ENCODE measurements at places on chromosomes 16 and 17.

- DNase-seq: no peak
These were observed 129.3 kb upstream of the TMEM97 start for GRCh38 chr17:28189667-28190066.

DNA sequence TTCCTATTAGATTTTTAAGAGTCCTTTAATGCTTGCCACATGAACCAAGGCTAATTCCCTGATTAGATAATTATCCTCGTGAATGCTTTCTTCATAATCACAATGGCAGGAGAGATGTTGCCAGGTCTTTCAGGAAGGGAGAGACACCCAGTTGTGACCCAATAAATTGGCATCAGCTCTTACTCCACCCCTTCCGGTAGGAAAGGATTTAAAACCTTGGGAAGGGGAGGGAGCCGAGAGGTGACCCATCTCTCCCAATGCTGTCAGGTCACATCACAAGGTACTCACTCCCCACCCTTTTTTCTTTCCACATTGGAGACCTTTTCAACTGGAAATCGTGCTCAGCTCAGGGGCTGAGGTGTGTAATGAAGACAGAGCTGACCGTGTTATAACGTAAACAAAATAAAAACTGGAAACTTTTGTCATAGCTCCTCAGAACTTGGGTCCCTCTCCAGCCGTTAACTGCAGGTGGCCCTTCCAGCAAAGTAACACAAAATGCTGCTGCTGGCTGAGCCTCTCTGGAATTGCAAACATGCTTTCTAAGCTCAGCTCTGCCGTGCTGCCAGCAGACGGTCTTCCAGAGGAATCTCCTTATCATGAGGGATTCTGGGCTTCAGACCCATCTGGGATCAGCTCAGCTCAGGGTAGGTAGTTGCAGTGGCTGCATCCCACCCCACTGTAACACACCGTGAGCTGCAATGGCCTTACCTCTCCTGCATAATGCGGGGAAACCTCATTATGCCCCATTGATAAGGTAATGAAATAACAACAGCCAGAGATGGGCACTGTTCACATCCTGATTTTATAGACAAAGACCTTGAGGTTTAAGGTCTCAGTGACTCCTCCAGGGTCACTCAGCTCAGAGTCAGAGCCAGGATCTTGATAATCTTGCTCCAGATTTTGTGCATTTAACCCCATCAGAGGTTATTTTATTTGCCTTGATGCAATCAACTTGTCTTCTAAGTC is 15.6 kb downstream of the TMEM100 start:
- no peak for DNase-seq

DNA sequence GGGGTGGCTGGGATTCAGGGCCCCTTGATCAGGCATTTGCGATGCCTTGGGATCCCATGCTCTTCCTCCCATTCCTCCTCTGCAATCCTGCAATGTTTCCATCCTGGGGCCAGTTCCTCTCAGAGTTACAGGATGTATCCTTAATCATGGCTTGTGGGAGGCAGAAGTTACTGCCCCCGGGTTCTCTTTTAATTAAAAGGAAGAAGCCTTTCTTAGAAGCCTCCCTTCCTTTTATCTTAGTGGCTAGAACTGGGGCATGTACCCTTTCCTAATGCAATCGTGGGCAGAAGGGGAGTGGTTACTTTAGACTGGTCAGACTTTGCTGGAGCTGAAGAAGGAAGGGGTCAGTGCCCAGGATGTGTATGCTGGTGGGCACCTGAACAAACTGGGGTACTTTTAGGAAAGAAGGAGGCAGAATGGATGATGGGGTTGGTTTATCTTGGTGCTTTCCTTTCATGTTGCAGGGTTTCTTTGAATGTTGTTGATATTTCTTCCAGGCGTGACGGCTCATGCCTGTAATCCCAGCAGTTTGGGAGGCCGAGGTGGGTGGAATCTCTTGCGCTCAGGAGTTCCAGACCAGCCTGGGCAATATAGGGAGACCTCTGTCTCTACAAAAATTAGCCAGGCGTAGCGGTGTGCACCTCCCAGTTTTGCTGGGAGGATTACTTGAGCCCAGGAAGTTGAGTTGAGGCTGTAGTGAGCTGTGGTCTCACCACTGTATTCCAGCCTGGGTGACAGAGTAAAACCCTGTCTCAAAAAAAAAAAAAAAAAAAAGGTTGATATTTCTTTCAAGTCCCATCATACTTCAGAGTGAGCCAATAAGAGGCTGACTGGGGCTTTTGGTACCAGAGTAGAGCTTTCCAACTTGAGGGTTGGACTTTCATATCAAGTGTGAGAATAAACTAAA is 13.2 kb upstream of the SPN start:
- DNase-seq: no peak

- DNase-seq: no peak
These were observed 27.4 kb downstream of the STH start for GRCh38 chr17:46026166-46027047.

DNA sequence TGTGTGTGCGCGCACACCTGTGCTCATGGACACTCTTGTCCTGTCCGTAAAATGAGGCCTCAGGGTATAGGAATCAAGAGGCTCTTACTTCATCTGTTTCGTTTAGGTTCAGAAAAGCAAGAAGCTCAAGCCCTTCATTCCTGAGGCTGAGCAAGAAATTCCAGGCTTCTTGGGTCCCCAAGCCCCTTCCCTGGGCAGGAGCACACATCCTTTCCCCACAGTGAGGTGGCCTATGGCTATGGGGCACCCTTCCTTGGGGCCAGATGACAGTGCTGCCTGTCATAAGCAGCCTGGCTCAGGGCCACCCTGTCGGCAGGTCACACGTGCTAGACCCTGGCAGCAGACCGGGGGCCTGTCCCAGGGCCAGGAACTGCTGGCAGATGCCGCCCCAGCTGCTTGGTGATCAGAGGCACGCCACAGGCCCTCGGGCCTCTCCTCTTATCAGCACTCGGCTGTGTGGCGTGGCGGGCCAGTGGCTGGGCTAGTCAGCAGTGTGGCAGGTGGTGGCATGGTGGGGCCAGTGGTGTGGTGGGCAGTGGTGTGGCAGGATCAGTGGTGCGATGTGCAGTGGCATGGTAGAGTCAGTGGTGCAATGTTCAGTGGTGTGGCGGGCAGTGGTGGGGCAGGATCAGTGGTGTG is 50.2 kb downstream of the NKD1 start:
- DNase-seq: no peak

DNA sequence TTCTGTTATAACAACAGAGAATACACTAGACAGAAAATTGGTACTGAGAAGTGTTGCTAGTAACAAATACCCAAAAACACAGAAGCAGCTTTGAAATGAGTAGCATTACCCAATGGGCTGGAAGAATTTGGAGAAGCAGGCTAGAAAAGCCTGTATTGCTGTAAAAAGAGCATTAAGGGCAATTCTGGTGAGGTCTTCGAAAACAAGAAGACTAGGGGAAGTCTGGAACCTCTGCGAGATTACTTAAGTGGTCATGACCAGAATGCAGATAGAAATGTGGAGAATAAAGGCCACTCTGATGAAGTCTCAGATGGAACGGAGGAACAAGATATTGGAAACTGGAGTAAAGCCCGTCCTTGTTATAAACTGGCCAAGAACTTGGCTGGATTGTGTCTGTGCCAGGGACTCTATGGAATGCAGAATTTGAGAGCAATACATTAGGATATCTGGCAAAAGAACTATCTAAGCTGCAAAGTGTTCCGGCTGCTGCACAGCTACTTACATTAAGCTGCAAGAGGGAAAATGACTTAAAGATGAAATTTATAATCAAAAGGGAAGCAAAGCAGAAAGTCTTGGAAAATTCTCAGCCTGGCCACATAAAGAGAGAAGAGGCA is 44.9 kb upstream of the PEMT start:
- no peak for DNase-seq

- no peak for DNase-seq
These were observed 624.5 kb downstream of the TOX3 start for GRCh38 chr16:51922476-51922875.

DNA sequence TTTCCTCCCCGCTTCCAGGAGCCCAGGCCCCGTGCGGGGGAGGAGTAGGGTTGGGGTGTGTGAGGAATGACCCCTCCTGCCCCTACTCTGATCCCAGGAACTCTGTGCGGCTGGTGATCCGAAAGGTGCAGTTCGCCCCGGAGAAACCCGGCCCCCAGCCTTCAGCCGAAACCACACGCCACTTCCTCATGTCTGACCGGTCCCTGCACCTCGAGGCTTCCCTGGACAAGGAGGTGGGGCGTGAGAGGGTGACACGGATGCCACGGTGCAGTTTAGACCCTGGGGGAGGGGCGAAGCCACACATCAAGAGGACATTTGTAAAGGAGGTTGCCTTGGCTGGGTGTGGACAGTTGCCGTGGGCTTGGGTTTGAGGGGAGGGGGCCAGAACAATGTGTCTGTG is 7.4 kb downstream of the ARRB2 start:
- DNase-seq: no peak

DNA sequence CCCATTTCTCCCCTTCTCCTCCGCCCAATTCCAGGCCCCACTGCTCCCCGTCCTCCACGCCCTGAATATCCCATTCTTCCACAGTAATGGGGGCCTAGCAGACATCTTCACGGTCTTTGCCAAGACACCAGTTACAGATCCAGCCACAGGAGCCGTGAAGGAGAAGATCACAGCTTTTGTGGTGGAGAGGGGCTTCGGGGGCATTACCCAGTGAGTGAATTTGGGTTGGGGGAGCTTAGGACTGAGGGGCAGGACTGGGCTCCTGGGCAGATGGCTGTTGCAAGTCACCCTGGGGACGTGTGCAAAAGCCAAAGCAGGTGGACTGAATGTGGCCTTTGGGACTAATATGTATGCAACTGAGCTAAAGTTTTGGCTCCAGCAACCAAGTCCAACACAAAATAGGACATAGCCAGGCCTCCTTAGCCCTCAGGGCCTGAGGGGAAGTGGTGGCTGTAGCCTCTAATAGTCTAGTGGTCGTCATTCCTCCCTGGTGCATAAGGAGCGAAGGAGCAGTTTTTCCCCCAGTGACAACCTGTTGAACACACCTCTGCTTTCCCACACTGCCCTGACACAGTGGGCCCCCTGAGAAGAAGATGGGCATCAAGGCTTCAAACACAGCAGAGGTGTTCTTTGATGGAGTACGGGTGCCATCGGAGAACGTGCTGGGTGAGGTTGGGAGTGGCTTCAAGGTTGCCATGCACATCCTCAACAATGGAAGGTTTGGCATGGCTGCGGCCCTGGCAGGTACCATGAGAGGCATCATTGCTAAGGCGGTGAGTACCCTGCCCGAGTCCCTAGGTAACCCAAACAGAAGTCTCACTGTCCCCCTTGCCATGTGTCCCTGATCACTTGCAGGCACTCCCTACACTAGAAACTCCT is 2.6 kb downstream of the ACADVL start:
- DNase-seq: no peak

GRCh38 chr16:48611329-48612137 is 1.6 kb upstream of the N4BP1 start:
- DNase-seq: peak; percentile 80

DNA sequence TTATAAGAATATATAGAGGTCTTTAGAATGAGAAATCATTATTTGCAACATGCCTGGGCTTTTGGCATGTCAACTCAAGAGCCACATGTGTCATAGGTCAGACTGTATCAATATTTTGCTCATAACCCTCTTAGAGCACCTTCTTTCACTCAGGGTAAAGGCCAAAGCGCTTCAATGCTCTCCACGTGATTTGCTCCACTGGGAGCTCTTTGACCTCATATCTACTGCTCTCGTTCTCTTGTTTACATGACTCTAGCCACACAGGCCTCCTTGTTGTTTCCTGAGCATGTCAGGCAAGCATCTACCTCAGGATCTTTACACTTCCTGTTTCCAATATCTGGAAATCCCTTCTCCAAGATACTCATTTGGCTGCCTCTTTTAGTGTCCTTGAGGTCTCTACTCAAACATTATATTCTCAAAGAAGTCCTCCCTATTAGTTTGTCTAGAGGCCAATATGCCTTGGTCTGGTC is 148.4 kb downstream of the TOX3 start:
- no peak for DNase-seq
